Esophagus squamous epithelium (tissue), 5 donors: ENCODE measurements at places on chromosomes 7 and 10.

DNA sequence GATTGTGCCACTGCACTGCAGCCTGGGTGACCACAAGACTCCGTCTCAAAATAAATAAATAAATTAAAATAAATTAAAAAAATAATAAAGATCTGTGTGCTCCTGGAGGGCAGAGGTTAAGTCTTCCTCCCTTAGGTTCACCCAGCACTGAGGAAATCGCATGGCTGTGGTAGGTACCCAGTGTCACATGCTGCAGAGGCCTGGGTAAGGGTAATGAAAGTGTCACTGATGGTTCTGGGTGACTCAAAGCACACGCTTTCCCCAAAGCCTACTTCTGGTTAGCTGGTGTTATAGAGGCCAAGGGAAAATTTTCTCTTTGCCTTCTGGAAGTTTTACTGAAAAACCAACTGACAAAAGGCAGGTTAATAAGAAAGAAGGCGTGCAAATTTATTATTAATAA is 88.8 kb upstream of the ITGB1 start:
- DNase-seq: no peak

DNA sequence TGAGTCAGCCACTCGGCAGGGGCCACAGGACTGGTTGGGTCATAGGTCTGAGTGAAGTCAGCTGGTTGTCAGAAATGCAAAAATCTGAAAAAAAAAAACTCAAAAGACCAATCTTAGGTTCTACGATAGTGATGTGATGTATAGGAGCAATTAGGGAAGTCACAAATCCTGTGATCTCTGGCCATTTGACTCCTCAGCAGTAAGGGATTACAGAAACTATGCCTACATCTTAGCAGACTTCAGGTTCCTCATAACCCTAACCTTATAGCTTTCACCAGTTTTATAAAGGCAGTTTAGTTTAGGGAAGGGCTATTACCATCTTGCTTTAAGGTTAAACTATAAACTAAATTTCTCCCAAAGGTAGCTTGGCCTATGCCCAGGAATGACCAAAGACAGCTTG is 163.1 kb upstream of the HGF start:
- no peak for DNase-seq

GRCh38 chr7:4040109-4040928 is 641.8 kb upstream of the FOXK1 start:
- no peak for DNase-seq

- DNase-seq: no peak
These were observed 436.7 kb downstream of the TNS3 start for GRCh38 chr7:47145186-47145725.

DNA sequence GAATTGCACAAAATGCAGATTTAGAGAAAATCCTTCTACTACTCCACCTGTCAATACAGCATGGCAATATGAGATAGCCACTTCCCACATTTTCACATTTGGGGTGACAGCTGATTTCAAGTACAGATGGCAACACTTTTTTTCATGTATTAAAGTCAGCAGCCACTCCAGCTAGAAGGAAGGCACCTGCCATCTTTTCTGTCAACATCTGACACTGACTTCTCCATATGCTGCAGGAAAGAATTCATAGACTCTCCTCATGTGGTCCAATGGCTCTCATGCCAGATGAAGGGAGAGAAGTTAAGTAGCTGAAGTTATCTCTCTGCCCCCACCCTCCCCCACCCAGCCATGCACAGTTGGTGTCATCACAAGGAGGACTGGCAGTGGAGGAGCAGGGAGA is 912.0 kb downstream of the SORCS1 start:
- no peak for DNase-seq

DNA sequence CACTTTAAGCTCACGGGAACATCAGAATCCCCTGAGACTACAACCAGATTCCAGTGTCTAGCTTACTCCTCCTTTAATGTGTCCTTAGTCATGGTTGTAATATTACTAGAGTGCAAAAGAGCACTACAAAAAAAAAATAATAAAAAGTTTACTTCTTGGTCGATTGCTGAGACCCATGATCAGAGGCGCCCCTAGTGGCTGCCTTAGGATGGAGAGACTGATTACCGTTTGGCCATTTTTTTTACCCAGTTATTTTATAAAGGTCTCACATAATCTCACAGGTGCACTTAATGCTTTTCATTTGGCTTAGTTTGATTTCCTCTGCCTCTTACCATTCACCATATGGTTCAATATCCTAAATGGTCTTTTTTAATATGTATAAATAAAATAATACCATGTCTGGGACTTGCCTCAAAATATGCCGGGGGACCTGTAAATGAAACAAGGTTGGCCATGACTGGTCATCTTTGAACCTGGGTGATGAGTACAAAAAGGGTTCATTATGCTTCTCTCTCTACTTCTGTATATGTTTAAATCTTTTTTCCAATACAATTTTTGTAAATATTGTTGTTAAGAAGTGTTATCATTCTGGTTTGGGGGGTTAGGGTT is 331.5 kb upstream of the NFE2L3 start:
- DNase-seq: no peak

DNA sequence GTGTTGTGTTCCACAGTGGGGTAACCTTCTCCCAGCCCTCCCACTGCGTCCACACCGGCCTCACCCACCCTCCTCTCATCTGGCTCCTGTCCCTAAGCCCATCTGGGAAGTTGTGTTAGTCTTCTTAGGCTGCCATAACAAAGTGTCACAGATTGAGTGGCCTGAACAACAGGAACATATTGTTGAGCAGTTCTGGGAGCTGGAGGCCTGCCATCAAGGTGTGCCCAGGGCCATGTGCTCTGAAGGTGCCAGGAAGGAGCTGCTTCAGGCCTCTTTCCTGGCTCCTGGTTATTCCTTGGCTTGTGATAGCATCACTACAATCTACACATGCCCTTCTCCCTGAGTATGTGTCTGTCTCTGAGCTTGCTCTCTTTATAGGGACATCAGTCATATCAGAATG is 327.6 kb upstream of the COBL start:
- no peak for DNase-seq

DNA sequence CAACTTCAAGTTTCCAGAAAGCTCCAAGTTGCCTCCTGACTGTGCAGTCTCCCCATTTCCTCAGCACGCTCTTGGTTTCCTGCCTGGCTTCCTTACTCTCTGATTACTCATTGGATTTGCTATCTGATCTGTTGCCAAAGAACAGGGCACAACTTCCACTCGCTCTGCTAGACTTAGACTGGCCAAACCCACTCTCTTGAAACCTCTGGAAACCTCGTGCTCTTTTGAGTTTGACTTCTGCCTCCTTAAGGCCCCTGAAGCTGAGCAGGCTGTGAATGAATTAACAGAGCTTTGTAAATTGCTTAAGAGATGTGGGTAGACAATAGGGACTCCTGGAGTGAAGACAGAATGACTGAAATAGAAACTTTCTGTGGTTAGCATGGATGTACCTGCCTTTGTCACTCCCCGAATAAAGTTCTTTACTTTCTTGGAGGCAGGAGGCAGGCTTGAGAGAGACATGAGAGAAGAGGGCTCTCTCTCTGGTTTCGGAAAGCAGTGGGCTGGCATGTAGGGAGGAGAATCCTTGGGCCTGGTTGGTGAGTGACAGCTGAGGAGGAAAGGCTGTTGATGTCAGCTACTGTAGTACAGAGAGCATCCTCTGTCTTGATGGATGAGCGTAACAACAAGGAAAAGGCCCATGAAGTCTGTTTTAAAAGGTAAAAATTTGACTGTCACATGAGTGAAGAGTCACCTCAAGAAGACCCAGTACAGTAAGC is 70.8 kb downstream of the CHN2 start:
- no peak for DNase-seq

DNA sequence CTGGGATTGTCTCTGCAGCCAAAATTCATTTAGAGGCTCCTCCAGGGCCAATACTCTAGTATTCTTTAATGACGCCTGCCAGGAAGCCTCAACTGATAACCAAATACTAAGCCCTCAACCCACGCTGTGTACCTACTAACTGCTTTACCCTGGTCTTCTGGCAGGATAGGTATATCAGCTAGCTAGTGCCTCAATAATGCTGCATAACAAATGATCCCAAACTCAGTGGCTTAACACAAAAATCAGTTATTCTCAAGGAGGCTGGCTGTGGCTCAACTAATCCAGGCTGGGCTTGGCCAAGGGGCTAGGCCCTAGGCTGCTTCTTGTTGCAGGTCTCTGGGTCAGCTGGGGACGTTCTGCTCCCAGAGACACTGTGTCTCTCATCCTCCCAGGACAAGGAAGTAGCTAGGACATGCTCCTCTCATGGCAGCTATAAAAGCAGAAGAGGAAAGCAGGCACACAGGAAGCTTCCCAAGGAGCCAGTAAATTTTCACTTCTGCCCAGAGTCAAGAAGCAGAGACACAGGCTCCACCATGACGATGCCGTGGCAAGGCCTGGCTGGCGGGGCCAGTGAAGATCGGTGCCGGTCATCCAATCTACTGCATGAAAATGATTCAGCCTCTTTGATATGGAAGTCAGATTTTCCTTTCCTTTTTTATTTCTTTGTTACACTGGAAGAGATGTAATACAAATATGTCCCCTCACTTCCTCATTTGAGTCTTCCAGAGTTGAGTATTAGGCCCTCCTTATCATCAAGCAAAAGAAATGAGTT is 28.6 kb upstream of the COL13A1 start:
- no peak for DNase-seq

- DNase-seq: no peak
These were observed 17.8 kb upstream of the SDK1 start for GRCh38 chr7:3283130-3283704.

DNA sequence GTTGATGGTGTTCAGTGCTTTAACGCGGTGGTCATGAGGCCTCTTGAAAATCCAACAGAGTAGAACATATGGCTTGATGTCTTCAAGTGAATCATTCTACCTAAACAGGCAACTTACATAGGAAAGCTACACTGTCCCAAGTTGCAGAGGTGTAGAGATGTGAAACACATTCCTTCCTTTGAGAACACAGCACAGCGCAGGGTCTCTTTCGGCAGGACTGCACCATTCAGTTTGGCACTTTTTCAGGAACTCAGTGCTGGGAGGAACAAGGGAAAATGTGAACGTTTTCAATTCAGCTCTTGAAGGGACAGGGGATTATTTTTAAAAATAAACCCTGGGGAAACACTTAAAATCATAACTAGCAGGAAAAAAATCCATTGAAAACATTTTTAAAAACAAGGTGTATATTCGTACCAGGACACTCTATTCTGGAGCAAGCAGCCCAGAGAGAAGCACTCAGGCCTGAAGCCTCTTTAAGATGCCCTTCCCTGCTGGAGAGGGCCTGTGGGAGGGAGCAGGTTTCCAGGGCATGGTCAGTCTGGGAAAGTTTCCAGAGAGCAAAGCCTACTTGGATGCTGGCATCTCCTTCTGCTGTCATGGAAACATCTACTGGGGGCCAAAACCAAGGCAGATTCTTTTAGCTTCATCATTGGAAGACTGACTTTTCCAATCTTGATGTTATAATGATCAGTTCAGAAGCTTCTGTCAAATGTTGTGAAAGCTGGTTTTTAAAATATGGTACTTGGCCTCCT is 60.4 kb upstream of the NPVF start:
- no peak for DNase-seq

DNA sequence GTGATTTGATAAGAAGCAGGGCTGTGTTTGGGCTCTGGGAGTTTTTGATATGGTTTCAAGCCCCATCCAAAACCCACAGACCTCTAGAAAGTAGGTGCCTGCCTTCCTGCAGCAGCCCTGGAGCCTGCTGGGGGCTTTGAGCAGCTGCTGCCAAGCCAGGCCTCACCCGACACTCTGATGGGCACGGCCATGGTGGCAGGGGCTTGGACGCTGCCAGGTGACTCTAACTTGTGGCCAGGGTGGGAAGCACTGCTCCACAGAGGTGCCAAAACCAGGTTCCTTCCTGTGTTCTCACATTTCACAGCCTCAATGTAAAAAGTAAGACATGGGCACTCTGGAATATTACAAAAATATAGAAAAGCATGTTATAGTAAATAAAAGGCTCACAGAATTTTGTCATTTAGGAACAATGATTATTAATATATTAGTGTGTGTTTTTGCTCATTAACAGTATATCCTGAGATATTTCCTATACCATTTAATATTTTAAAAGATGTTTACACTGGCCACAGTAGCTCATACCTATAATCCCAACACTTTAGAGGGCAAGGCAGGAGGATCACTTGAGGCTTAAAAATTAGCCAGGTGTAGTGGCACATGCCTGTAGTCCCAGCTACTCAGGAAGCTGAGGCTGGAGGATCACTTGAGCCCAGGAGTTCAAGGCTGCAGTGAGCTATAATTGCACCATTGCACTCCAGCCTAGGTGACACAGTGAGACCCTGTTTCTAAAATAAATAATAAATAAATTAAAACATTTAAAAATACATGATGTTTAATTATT is 95.1 kb downstream of the EGFR start:
- no peak for DNase-seq

DNA sequence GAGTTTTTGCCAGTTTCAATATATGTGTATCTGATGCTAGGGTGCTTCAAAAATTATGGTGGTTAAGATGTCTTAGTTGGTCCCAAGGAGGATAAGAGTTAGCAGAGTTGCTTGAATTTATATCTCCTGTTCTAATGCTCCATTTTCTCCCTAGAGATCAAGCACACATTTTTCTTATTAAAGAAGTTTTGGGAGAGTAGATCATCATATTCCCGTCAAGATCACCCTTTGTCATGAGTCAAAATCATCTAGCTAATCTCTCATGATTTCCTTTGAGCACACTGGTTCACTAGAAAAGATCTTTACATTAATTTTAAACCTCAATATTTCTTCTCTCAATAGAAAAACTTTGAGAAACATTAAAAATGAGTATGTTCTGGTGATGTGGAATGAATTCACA is 429.9 kb upstream of the SEMA3A start:
- DNase-seq: no peak

DNA sequence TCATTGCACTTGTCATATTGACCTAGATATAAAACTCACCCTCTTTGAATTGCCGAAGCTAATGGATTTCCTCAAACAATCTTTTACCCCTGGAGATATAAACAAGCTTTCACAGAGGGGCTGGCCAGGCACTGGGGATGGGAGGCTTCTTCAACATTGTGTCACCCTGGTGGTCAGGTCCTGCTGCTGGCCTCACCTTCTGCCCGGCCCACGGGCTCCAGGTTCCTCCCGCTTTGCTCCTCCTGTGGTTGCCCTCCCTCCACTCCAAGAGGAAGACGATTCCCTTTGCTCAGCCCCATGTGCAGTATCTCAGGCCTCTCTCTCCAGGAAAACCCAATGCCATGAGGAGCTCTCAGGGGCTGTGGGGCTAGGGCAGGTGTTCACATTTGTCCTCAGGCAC is 118.1 kb upstream of the ADCY1 start:
- no peak for DNase-seq

GRCh38 chr10:102431452-102432124 is 786 bp downstream of the CUEDC2 start:
- no peak for DNase-seq

DNA sequence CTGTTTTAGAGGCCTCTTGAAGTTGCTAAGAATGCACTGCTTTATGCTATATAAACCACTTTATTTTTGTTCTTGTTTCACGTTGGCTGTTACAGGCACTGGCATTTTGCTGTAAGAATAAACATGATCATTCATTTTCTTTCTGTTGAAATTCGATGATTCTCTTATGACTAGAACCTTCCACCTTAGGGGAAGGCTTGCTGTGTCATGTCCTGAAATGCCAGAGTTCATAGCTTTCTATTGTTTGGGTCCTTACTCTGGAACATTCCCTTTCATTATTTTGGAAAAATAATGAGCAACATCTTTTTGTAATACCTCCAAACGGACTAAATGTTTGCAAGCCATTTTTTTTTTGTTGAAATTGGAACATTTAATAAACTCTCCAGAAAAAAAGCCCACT is 495.1 kb upstream of the POT1 start:
- no peak for DNase-seq
